ENCODE measurements at places on chromosomes 2 and 18.
A peak's percentile ranks its signal among the peaks of the same experiment; 100 is the strongest.

DNA sequence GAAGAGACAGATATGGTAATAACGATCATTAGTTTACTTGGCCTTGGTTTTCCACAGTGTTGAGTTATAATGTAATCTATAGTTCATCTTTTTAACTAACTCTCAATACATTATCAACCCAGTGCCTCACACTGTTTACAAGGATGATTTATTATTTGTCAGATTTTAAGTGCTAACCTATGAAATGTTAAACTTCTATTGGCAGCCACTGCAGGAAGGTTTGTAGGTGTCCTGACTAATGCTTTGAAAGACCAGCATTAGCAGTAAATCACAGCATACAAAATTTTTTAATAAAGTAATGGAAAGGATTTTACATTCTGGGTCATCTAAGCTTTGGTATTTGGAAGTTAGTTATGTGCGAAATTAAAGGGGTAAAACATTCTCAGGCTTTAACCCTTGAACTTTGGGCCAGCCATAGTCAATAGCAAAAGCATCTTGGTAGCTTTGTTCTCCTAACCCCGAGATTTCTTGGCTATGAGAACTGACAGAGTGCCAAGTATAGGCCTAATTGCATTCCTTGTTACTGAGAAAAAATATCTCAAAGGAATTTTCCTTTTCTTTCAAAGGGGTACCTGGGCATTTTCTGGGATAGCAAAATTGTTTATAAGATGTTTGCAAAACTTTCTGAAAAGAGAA lies 30.6 kb downstream of the SPATS2L start:
- peaks cover 36% of the 10 kb centered on the region for H3K4me1 ChIP-seq
- H3K36me3 ChIP-seq: no peaks in the 10 kb centered on the region
- H3K27me3 ChIP-seq: no peaks in the 10 kb centered on the region

GRCh38 chr18:73653827-73654226 lies 493.8 kb downstream of the FBXO15 start:
- H3K27ac ChIP-seq: no peak overlapping the region
- no peak overlapping the region for H3K4me3 ChIP-seq
- H3K4me1 ChIP-seq: no peaks in the 10 kb centered on the region
- H3K36me3 ChIP-seq: no peaks in the 10 kb centered on the region

DNA sequence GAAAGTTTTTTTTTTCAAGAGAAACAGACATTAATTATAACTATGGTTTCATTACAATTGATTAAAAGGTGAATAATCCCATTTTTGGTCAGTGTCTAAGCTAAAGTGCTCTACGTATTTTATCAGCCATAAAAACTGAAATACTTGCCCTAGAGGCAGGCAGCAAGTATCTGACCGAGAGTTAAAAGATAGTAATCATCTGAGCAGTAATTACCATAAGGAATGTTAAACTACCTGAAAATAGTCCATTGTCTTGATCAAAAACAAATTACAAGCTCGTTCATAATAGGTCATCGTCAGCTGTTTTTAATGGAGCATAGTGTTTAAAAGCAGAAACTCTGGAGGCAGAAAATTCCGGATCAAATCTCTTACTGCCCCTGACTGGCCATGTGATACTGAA lies 105.7 kb upstream of the ZEB2 start:
- H3K4me3 ChIP-seq: no peak overlapping the region
- no peak overlapping the region for H3K27ac ChIP-seq
- H3K27me3 ChIP-seq: no peaks in the 10 kb centered on the region

- H3K4me1 ChIP-seq: no peaks in the 10 kb centered on the region
- no peaks in the 10 kb centered on the region for H3K27me3 ChIP-seq
- no peak overlapping the region for H3K27ac ChIP-seq
- DNase-seq: no peak
Observed at GRCh38 chr2:60280238-60280637, 273.2 kb downstream of the BCL11A start.

DNA sequence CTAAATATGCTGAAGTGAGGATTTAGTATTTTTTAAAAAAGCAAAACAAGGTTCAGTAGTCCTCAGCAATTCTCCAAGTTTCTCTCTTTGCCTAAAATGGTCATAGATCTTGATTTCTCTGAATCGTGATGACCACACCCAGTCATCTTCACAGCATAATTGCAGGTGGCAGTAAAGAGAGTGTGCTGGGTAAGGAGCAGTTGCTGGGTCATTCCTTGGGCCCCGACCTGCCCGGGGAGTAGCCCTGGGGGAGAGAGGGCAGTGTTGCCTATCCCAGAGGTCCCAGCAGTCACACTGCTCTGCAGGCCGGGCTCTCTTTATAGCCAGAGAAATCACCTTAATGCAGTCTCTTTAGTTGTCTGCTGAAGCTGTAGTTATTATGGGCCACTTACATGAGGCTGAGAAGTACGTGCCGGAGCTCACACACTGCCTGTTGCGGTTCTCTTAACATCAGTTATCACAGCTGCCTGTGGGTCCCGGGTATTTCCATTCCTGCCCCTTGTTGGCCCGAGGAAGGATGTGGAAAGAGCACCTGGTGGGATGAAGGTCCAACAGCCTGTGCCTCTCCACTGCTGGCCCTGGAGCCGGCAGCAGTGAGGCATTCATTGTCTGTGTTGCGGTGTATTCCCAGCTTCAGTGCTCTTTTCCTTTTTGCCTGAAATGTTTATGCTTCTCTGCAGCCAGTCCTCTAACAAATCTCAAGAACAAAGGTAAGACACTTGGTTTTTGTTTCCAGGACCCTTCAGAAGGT lies 230.1 kb downstream of the ALPK2 start:
- H3K4me3 ChIP-seq: no peak overlapping the region
- H3K27me3 ChIP-seq: peaks cover 4% of the 10 kb centered on the region
- H3K36me3 ChIP-seq: peaks cover 5% of the 10 kb centered on the region

- H3K27ac ChIP-seq: no peak overlapping the region
- no peaks in the 10 kb centered on the region for H3K4me1 ChIP-seq
- no peak for DNase-seq
- H3K4me3 ChIP-seq: no peak overlapping the region
Observed at GRCh38 chr2:225998653-225999052, 599.1 kb downstream of the NYAP2 start.

DNA sequence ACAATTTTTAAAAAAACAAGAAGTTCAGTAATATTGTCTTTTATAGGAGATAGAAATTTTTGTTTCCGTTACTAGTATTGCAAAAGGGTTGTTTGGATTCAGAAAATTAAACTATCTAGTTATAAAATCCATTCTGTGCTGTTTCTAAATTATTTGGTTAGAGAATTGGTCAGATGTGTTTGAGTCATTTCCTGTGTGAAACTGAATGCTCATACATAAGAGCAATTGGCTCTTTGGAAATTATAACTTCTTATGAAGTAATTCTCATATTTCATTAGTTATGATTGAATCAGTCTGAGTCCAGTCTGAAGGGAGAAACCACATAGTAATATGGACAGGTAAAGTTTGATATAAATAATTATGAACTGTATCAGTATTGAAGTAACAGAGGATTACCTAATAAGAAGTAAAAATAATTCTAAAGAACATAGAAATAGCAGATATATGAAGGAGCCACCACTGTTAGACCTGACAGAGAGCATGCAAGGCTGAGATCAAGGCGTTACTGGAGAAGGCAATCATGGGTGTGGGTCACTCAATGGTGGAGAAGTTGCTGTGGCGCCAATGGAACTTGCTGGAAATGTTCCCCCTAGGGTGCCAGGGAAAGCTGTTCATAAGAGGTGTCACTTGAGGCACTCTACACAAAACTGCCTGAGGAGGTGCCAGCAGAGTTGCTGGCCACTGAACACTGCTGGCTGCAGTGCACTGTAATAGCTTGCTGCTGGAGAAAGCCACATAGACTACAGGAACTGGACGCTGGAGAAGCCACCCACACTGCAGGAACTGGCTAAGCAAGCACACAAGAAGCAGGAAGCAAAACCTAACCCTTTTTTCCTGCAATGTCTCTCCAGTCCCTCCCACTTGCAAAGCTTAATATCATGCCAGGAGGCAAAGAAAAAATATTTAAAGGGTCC lies 18.0 kb upstream of the FAP start:
- H3K4me1 ChIP-seq: peaks cover 10% of the 10 kb centered on the region
- H3K27me3 ChIP-seq: no peaks in the 10 kb centered on the region

- H3K36me3 ChIP-seq: no peaks in the 10 kb centered on the region
- DNase-seq: no peak
- peaks cover 11% of the 10 kb centered on the region for H3K4me1 ChIP-seq
- peak overlapping the region; percentile 68 for H3K27ac ChIP-seq
- no peak overlapping the region for H3K4me3 ChIP-seq
- H3K27me3 ChIP-seq: no peaks in the 10 kb centered on the region
Observed at GRCh38 chr2:38113981-38114708, 38.2 kb upstream of the CYP1B1 start.

GRCh38 chr18:36829362-36830157 lies 633 bp downstream of the KIAA1328 start:
- H3K4me1 ChIP-seq: peaks cover 24% of the 10 kb centered on the region
- no peaks in the 10 kb centered on the region for H3K36me3 ChIP-seq
- peak overlapping the region; percentile 84 for H3K27ac ChIP-seq
- no peak for DNase-seq
- H3K4me3 ChIP-seq: peak overlapping the region; percentile 90

DNA sequence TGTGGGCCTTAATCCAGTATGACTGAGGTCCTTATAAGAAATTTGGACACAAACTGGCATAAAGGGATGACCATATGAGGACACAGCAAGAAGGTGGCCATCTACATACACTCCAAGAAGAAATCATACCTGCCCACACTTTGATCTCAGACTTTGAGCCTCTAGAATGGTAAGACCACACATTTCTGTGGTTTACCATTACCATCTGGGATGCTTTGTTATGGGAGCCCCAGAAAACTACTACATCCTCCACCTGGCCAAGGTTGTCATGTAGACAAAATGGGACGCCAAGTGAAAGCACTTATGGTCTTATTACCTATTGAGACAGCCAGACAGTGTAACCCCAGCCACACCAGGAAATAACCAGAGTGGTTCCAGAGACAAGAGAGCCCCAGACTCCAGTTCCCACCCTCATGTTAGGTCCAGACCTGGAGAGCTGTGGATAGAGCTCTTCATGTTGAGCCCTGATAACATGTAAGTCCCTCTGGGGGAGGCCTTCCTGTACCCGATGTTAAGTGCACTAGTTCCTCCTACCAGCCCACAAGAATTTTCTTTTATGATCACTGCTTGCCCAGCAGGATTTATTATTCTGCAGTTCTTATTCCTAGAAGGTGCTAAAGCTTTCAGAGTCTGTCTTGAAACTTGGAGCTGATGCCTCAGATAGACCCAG lies 4.6 kb upstream of the ADD2 start:
- H3K27me3 ChIP-seq: peaks cover 8% of the 10 kb centered on the region
- no peak overlapping the region for H3K4me3 ChIP-seq
- H3K27ac ChIP-seq: no peak overlapping the region
- H3K36me3 ChIP-seq: no peaks in the 10 kb centered on the region

DNA sequence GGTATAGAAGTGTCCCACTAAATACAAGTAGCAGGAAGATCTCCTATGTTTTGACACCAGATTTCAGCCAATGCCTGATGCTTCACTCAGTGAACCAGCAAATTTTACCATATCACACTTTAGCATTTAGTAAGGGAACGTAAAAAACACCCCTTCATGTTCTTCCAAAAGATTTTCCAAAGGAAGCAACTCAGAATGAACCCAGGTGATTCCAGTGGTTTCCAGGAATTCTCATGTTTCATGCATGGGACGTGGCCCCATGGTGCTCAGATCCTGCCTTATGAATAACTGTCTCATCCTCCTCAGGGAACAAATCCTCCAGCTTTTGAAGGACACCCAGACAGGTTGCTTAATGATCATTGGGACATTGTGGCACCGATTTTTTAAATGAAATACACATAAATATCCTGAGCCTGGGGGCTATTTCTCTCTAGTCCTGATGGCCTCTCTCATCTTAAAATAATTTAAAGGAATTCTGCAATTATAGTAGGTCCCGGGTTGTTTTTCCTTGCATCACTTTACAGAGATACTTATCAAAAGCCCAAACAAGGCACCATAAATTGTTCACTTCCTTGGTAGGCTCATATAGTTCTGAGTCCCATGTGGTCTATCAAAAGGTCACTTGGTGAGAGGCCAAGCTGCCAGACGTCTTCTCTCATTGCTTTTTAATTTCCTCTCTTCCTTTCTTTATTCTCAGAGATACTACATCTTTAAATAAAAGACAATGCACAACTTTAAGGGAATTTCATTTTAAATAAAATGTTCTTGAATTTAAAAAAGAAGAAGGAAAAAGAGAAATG lies 261.0 kb downstream of the ZNF516 start:
- no peaks in the 10 kb centered on the region for H3K27me3 ChIP-seq
- no peak for DNase-seq
- H3K36me3 ChIP-seq: no peaks in the 10 kb centered on the region

- DNase-seq: no peak
- H3K4me3 ChIP-seq: no peak overlapping the region
Observed at GRCh38 chr2:108385411-108386071, 7.8 kb downstream of the SULT1C4 start.

- DNase-seq: no peak
- H3K4me3 ChIP-seq: no peak overlapping the region
- peak overlapping the region; percentile 79 for H3K27ac ChIP-seq
- H3K36me3 ChIP-seq: no peaks in the 10 kb centered on the region
- no peaks in the 10 kb centered on the region for H3K27me3 ChIP-seq
Observed at GRCh38 chr18:45666520-45666919, 51.2 kb downstream of the SLC14A2 start.

- no peaks in the 10 kb centered on the region for H3K27me3 ChIP-seq
- no peak overlapping the region for H3K27ac ChIP-seq
- H3K4me3 ChIP-seq: no peak overlapping the region
- no peak for DNase-seq
- H3K36me3 ChIP-seq: no peaks in the 10 kb centered on the region
Observed at GRCh38 chr2:768451-768850, 91.2 kb upstream of the TMEM18 start.

DNA sequence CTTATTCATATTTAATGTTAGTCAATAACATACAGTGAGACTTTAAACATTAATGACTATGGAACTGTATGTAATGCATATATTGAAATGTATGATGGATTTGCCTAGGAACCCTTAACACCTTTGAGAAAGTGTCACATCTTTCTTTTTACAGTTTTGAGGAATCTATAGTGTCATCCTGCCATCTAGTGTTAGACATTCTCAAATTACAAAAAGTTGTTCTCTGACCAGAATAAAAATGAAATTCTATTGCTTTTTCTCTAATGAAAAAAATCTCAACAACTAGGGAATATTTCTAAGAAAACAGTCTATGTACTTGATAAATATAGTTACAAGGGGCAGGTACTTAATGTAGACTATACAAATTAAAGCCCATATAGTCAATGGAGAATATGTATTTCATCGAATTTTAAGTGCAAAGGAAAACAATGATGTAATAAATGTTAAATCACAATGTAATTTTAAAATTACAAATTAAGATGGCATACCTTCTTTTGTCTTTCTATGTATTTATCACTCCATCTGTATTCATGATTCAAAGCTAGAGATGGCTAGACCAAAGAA lies 5.1 kb upstream of the CALCRL start:
- DNase-seq: no peak
- no peaks in the 10 kb centered on the region for H3K27me3 ChIP-seq
- H3K36me3 ChIP-seq: no peaks in the 10 kb centered on the region

GRCh38 chr2:205712508-205712907 lies 30.2 kb downstream of the NRP2 start:
- no peak overlapping the region for H3K27ac ChIP-seq
- no peaks in the 10 kb centered on the region for H3K36me3 ChIP-seq
- DNase-seq: no peak
- no peaks in the 10 kb centered on the region for H3K27me3 ChIP-seq
- no peak overlapping the region for H3K4me3 ChIP-seq
